ENCODE measurements at places on chromosomes 4 and X.

DNA sequence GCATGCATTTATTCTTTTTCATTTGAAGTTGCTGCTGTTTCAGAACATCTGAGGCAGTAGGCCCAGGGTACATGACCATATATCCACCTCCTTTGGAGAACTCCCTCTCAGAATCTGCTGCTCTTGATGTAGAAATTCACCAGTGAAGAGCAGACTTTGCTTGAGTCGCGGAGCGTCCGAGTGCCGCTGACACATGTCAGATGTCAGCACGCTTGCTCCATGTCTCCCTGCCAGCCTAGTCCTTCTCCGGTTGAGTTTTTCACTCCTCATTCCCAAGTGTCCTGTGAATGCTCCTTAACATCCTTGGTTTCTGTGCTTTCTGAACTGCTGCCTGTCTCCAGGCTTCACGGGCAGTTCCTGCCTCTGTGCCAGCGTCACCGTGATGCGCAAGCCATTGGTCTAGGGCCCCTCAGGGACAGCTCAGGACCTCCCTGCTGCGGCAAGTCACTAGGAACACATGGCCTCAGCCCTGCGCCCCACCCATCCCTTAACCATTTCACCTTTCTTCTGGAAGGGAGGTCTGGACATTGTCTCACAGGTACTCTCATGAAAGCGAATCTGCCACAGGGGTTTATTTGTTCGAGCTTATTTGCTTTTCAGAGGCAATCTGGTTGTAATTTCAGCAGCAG, 93.1 kb upstream of the RBPJ start:
- DNase-seq = no peak

DNA sequence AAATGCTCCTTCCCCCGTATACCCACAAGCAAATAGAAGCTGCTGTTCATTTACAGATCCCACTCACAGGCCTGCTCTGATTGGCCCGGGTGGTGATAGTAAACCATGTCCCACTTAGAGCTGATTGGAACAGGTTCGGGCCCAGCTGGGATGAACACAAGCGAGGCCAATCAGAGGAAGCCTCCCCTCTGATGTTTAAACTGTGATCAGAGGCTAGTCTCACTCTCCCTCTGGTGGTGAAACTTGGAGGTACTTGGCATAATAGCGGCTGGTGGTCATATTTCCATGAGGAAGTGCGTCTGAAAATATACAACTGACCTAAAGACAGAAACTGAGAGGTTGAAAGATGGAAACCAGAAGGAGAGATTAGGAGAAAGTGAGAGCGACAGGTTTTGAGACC, 51.5 kb upstream of the TRPC3 start:
- DNase-seq = peak; percentile 30

DNA sequence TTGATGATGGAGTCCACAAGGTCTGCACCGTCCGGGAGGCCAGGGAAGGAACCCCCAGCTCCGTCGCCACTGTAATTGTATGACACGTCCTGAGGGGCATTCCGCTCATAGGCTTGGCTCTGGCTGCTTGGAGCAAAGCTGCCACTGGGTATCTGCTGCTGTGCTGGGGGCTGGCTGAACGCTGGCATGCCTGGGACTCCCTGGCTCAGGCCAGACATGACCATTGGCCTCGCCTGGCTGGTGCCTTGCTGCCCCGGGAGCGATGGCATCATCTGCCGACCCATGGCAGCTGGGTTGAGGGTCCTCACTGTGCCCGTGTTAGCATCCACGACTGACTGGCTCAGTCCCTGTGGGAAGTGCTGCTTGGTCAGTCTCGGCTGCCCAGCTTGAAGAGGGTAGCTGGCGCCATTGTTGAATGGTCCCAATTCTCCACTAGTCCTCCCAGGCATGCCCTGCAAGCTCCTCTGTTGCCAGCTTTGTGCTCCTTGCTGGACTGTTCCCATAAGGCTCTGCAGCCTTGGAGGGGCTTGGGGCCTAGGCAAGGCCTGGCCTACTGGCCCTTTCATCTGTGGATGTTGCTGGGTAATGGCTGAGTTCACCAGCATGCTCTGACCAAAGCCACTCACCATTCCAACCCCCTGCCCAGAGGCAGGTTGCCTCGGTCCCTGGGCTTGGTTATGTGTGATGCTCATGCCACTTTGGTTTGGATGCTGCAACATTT, 53.9 kb downstream of the MGST2 start:
- no peak for DNase-seq

DNA sequence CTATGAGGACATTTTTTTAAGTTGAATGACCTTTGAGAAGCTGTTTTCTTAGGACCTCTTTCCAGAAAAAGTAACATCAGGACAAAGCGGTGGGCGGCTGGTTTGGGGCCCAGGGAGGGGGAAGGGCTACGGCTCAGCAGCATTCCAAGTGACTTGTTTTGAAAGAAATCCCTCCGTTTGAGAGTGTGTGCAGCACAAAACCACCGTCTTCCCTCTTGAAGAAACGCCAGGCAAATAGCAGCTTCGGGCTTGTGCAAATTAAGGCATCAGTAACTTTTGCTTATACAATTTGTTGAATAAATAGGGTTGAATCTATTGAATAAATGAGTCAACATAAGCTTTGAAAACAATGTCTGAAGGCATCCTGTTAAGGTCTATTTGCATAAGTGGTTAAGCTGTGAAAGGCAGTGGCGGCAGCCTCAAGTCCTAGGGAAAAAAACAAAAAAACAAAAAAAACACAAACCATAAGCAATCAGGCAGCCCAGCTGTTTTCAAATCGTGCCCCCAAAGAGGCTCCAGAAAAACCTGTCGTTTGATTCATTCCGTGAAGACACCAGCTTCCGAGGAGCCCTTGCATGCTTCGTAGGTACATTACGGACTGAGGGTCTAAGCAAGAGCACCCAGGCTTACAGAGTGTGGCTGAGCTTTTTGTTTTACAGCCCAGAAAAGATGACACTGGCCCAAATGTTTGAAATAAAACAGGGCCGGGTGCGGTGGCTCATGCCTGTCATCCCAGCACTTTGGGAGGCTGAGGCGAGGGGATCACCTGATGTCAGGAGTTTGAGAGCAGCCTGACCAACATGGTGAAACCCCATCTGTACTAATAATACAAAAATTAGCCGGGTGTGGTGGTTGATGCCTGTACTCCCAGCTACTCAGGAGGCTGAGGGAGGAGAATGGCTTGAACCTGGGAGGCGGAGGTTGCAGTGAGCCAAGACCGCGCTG, 103.7 kb downstream of the CRLF2 start:
- DNase-seq = no peak

DNA sequence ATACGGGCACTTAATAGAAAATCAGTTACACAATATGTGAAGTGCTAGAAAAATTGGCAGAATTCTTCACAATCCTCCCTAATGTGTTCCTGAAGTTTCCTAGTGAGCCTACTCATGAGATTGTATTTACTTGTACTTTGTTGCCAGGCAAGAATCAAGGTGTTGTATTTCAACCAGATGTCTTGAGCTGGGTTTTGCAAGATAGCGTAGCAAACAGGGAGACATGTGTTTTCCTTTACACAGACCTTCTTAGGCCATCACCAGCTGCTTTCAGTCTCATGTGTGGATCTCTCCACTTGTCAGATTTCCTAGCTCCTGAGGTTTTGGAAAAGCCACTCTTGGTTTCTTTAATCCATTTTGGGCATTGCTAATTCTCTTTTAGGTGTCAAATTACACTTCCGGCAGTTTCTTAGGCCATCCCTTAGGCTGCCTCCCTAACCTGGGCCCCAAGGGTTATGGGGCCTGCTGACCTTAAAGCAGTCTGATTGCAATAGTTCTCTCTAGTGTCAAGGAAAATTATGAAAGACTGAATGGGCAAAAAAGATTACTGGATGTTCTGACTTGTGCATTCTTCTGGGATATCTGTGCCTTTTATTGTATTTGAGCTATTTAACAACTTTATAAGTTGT, 12.2 kb upstream of the EDA start:
- no peak for DNase-seq

DNA sequence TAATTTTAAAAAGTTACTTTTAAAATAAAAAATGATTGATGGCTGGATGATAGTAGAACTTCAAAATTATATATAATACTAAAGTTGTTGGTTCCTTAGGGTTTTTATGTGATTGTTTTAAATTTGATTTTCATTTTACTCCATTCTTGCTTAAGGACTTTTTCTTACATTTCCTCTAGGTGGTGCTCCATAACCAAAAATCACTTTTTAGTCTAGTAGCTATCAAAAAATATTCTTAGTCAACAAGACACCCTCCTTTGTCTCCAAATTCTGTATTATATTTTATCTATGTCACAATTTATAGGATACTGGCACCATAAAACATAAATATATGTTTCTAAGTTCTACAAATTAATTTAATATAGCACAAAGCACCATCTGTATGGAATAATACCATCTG, 67.2 kb upstream of the BRWD3 start:
- peak; percentile 37 for DNase-seq
